Cortex of kidney (tissue), 1 donor: ENCODE measurements at places on chromosomes 6 and 20.

- DNase-seq: no peak
Observed at GRCh38 chr6:30870546-30870945, 13.8 kb upstream of the DDR1 start.

GRCh38 chr6:70694371-70694770 is 26.7 kb downstream of the SMAP1 start:
- DNase-seq: no peak

DNA sequence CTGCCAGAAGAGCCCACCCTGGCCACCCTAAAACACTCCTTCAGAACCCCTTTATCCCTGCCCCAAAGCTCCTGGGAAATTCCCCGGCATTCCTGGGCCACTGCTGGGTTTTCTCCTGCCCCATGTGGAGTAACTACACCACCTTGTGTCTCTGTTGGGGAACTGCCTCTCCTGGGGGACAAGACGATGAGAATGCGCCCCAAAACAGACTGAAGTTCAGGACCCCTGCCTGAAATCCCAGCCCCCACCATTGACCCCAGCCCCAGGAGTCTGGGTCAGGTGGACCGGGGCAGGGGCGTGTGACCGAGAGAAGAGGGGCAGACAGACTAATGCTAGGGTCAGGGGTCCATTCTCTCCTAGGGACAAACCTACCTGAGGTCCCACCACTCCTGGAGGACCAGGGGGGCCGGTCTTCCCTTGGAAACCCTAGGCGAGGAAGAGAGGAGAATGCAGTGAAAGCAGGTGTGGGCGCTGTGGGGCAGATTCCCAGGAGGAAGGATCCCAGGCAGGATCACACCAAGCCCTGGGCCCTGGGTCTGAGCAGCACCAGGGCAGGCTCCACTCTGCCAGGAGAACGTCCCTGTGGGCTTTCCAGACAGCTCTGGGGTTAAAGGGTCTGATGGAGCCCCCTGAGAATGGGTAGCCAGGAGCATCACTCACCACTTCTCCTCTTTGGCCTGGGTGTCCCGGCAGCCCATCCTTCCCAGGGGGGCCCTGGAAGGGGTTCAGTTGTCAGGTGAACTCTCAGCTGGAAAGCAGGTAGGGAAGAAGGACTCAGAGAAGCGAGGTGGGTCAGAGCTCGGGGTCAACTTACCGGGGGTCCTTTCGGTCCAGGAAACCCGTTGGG is 19.4 kb downstream of the COL11A2 start:
- no peak for DNase-seq

DNA sequence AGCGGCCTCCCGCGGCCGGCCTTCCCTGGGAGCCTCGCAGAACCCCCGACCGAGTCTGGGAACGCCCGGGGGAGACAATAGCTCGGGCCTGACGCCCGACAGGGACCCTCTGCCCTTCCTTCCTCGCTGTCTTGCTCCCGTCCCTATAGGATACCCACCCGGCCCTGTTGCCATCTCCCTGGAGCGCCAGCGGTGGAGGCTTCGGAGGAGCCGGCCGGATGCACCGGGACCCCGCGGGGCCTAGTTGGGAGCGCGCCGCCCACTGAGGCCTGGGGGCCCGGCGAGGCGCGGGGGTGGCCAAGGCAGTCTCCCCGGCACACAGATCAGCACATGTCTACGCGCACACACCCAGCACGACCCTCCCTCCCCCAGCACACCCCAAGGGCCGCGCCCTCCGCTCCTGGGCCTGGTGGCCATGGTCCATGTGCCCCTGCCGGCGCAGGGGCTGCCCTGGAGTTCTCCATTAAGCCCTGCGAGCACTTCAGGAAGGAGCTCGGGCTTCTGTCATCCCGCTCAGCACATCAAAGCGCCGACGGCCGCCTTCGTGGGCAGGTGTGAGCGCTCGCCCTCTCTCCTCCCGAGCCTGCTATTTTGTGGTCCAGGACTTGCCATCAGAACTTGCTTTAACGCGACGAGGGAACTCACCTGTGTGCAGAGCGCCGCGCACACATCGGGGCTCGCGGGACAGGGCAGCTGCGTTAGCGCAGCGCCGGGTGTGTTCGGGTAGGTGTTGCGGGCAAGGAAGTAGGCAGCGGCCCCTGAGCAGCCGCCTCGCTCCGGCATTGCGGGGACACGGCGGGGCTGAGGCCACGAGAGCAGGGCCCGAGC is 3.7 kb downstream of the FOXF2 start:
- no peak for DNase-seq

- no peak for DNase-seq
Observed at GRCh38 chr20:62682912-62683517, 25.6 kb upstream of the NTSR1 start.

DNA sequence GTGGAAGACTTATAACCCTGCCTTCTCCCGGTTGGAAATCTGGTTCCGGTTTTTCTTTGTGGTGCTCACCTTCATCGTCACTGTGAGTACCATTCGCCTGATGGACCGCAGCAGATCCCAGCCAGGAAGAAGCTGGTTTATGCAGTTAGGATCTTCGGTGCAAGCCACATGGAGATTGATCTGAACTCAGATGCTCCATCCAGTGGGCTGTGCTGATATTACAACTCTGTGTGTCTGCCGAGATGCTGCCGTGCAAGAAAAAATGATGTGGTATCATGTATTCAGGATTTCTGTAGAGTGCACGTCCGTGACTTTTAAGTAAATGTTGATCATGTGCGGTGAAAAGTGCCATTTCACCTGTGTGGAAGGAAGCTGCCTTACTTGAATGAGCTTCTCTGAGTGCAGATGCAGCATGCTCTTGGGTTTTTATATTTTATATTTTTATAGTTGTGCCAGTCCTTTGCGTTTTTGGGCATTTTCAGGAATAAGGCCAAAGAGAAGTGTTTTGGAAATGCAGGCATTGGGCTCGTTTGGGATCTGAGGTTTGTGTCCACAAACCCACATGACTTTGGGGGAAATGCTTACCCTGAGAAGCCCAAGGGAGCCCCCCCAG is 39.2 kb downstream of the DYNLT1 start:
- no peak for DNase-seq

DNA sequence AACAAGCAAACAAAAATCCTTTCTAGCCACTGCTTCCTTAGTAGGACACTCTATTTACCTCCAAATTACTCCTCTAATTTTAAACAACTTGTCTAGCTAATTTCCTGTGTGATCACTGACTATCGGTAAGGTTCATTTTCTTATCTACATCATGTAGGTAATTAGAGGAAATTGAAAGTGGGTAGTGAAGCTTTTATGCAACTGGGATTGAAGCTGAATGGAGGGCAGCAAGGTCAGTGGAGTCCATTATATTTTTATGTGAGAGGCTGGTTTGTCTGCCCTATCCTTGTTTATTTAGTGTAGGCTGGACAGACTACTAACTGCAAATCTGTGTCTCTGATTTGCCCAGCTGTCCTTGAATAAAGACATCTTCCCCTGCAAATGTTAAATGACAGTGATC is 88.5 kb upstream of the SIM1 start:
- DNase-seq: no peak

- DNase-seq: no peak
Observed at GRCh38 chr6:114862819-114863218, 520.0 kb upstream of the HS3ST5 start.

DNA sequence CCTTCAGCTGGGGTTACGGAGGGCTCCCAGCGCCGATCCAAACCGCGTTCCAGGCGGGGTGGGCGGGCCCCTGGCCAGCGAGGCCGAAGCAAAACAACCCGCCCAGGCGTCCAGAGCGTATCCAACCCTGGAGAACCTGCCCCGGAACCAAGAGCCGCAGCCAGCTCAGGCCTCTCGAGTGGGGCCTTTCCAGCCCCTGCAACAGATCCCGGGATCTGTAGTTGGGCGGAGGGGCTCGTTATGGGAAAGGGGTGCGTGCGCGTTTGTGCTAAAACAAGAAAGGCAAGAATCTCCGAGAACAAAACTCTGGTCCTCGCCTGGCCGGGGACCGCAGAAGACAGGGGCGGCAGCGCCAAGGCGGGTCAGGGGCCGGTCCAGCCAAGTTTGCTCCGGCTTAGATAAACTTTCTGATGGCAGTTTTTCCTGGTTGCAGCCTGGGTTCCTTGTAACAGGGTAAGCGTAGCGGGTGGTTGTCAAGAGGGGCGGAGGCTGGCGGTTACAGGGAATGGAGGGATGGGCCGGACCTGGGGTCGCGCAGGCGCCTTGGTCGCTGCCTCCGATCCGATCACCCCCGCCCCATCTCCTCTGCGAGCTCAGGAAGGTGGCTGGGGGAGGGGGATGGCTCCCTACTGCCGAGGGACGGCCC is 448 bp upstream of the RIN2 start:
- no peak for DNase-seq

DNA sequence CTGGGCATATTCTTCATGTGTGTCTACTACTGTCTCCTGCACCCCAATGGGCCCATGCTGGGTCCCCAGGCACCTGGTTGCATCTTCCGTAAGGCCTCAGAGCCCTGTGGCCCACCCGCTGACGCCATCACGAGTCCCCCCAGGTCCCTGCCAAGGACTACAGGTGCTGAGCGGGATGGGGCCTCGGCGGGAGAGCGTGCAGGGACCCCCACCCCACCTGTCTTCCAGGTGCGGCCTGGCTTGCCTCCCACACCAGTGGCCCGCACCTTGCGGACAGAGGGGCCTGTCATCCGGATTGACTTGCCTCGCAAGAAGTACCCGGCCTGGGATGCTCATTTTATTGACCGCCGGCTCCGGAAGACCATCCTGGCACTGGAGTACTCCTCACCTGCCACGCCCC is 13.2 kb upstream of the CCM2L start:
- DNase-seq: no peak

GRCh38 chr6:145155873-145156782 is 579.2 kb downstream of the EPM2A start:
- DNase-seq: no peak

DNA sequence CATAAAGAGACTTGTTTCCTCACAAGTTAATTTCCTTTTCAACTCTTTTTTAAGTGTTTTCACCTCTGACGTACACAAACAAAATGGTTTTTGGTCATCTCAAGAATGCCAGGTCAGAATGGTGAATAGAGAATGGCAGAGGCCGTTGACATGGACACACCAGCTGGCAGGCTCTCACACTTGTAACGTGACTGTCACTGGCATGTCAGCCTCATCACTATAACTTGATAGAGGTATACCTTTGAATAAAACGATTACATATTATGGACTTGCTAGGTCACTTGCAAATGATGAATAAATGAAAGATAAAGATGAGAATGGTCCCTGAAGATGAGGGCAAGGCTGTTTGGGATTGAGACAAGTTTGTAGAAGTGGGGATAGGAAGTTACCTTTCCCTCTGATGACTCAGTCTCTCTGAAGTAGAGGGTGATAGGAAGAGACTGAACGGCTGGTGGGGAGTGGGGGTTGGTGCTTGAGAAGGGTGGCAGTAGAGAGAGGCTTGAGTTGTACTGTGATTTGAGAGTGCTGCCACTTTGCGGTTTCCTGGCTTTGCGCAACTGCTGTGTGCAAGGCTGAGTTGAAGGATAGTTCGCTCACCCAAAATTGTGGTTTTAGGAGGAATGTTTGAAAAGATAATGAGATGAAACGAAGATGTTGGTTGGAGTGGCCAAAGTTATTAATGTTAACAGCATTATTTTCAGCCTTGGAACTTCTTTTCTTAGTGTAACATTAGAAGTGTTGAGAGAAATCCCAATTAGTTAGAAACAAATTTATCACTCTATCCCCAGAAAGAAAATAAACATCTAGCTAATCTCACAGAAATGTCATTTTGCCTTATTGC is 30.3 kb downstream of the TBPL1 start:
- no peak for DNase-seq
